ENCODE measurements at places on chromosomes 12 and 14. TPM values are rescaled to one million over a fixed set of nuclear protein-coding genes. Genes with fewer than 3 reads are reported as not detected.

The GPR162 gene
- total RNA-seq: 10.0 TPM

The C14orf93 gene
- total RNA-seq: 11.0 TPM

The PCNX4 gene
- 172 TPM for total RNA-seq

The PROX2 gene
- total RNA-seq: not detected

The RPL10L gene
- not detected for total RNA-seq

The SSTR1 gene
- total RNA-seq: not detected

The CISTR gene
- total RNA-seq: not detected

The MIP gene
- not detected for total RNA-seq

- peak; percentile 15 for DNase-seq
Measured at GRCh38 chr12:123914726-123915333, 57.8 kb downstream of the CCDC92 start.

- peak; percentile 70 for DNase-seq
Measured at GRCh38 chr14:53963320-53964227, 6.9 kb upstream of the BMP4 start.

- DNase-seq: no peak
Measured at GRCh38 chr14:21405097-21405496, 21.3 kb upstream of the SUPT16H start.

- no peak for DNase-seq
Measured at GRCh38 chr14:94373708-94374107, 14.7 kb downstream of the SERPINA1 start.

DNA sequence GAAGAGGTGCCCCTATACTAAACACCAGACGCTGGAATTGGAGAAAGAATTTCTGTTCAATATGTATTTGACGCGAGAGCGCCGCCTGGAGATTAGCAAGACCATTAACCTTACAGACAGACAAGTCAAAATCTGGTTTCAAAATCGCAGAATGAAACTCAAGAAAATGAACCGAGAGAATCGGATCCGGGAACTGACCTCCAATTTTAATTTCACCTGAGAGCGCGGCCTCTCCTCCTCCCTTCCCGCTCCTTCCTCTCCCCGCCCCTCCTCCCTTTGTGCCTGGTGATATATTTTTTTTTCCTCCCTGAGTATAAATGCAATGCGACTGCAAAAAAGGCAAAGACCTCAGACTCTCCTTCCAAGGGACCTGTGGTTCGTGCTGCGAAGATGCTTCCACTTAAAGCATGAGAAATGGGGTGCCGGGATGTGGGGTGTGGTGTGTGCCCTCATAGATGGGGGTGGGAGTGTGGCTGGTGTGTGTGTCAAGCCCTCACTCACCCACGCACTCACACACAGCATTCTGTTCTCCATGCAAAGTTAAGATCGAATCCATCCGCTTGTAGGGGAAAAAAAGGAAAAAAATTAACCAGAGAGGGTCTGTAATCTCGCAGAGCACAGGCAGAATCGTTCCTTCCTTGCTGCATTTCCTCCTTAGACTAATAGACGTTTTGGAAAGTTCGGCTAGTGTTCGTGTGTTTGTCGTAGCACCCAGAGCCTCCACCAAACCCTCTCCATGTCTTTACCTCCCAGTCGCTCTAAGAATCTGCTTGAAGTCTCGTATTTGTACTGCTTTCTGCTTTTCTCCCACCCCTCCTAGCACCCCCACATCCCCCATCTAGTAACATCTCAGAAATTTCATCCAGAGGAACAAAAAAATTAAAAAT lies 4.5 kb downstream of the HOXC10 start:
- DNase-seq: peak; percentile 71

GRCh38 chr14:99887407-99887806 lies 94.2 kb downstream of the EML1 start:
- DNase-seq: no peak

DNA sequence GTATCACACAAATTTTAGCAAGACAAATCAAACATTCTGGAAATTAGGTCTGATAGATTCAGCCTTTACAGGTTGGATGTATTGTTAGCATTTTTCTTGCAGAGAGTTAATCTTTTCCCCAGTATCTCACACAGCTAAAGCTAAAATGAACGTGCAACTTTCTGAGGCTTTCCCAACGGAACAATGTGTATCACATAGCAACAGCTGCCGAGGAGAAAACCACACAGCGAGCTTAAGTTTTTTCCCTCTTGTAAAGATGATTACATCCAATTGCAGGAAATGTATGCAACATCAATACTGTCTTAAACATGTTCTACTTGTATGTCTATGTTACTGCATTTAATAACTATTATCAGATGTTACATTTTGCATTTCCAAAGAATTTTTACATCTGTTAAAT lies 182.2 kb downstream of the CCDC59 start:
- no peak for DNase-seq

GRCh38 chr12:125619723-125620122 lies 554.5 kb downstream of the AACS start:
- no peak for DNase-seq

GRCh38 chr14:50801706-50802105 lies 29.3 kb downstream of the NIN start:
- no peak for DNase-seq

GRCh38 chr12:14199455-14200198 lies 165.9 kb upstream of the ATF7IP start:
- no peak for DNase-seq

- no peak for DNase-seq
Measured at GRCh38 chr12:67056329-67056728, 212.8 kb upstream of the CAND1 start.

DNA sequence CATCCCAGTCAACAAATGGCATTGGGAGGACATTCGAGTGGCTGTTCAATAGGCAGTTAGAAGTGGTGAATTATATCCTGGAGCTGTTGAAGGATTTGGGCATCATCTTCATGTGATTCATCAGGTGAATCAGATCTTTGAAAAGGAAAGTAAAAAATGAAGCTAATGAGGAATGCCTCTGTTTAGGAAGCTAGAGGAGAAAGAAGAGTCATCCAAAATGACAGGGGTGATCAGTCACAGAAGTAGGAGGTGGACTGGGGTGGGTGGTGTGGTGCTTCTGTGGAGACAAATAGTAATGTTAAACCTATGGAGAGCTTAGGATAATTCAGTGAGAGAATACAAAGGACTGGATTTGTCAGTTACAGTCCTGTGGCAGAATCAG lies 32.7 kb downstream of the DIP2B start:
- peak; percentile 18 for DNase-seq

- peak; percentile 90 for DNase-seq
Measured at GRCh38 chr14:88554457-88555286, at the start of gene PTPN21. Gene PTPN21 (minus strand): TSS chr14:88555007. CDS start chr14:88550417, 4,590 bp downstream.

GRCh38 chr14:21042918-21043317 lies 756 bp downstream of the RNASE7 start:
- no peak for DNase-seq

- no peak for DNase-seq
Measured at GRCh38 chr14:95518045-95518751, 1.7 kb upstream of the SYNE3 start.

DNA sequence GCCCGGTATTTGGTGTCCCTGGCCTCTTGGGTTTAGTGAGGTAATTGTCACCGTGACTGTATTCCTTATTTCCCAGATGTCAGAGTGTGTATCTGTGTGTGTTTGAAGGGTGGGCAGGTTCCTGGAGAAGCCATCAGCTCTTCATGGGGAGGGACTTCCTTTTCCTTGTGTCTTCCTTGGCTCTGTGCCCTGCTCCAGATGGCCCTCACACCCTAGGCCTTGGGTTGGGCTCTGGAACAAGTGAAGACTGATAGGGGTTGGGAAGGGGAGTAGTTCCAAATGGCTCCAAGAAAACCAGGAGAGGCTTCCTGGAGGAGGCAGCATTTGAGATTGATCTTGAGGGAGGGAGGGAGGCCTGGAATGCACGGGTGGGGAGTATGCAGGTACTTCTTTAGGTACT lies 43.8 kb upstream of the PRIMA1 start:
- DNase-seq: no peak

DNA sequence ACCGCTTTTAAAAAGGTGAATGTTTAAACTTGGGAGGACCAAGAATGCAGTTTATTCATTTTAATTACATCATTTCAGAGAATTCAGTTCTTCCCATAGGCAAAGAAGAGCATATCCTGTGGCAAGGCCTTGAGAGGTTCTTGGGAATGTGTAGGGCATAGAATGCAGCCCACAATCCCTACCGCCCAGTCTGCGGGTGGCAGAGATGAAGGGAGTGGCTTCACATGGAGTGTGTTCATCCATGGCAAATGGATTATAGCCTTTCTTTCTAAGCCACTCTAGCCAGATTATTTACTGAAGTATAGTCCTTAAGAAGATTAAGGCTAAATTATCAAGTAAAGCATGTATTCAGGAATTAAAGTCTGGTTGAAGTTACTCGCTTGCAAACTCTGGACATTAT lies 97.4 kb downstream of the TSPAN8 start:
- DNase-seq: peak; percentile 27

GRCh38 chr12:94126067-94126466 lies 22.3 kb upstream of the PLXNC1 start:
- no peak for DNase-seq

DNA sequence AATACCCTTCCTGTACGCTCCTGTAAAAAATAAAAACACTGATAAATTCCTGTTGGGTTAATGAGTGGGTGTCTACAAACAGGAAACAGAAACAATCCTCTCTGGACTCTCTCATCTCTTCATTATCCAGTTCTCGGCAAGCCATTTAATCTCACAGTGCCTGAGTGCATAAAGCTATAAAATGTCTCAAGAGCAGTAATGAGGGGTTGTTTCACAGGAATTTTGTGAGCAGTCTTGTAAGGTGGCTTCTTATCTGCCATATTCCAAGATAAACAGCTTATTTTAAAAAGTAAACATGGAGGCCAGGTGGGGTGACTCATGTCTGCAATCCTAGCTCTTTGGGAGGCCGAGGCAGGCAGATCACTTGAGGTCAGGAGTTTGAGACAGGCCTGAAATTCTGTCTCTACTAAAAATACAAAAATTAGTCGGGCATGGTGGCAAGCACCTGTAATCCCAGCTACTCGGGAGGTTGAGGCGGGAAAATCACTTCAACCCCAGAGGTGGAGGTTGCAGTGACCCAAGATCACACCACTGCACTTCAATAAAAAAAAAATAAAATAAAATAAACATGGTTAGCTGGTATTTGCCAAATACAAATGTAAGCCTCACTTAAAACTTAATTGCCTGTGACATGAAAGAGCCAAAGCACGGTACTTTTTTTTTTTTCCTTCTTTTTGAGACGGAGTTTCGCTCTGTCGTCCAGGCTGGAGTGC lies 54.0 kb downstream of the CLIP1 start:
- no peak for DNase-seq

GRCh38 chr12:109554761-109555160 lies 18.5 kb downstream of the MMAB start:
- DNase-seq: no peak

GRCh38 chr12:57240926-57241401 lies 10.0 kb downstream of the STAC3 start:
- DNase-seq: peak; percentile 72

DNA sequence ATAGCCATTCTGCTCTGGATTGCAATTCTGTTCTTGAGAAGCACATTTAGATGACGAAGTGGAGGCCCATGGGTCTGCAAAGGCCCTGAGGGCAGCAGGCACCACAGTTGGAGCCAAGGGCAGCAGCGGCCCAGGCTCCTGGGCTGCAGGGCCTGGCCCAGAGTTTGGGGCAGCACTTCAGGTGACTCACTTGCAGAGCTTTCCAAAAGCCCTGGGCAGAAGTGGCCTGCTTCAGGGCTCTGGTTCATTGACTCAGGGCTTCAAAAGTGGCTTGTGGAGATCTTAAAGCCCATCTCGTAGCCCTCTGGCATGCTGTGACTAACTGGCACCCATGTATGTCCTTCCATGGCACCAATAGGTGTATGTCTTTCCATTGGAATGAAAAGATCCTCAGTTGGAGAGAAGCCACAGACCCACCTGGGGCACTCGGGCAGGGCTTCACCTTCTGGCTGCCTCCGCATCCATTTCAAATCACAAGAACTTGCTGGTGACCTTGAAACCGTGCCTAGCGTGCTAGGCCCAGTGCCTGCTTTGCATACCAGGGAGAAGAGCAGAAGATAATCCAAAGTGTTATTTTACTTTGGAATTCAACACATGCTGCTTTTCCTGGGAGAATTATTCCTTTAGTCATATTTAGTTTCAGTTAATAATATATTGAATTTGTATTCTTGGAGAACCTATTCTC lies 106.7 kb downstream of the PRMT8 start:
- DNase-seq: no peak

- no peak for DNase-seq
Measured at GRCh38 chr12:92218394-92219077, 72.9 kb upstream of the BTG1 start.

- DNase-seq: no peak
Measured at GRCh38 chr12:23942841-23943240, 6.6 kb downstream of the SOX5 start.

GRCh38 chr12:124964836-124965462 lies 24.0 kb downstream of the DHX37 start:
- no peak for DNase-seq

DNA sequence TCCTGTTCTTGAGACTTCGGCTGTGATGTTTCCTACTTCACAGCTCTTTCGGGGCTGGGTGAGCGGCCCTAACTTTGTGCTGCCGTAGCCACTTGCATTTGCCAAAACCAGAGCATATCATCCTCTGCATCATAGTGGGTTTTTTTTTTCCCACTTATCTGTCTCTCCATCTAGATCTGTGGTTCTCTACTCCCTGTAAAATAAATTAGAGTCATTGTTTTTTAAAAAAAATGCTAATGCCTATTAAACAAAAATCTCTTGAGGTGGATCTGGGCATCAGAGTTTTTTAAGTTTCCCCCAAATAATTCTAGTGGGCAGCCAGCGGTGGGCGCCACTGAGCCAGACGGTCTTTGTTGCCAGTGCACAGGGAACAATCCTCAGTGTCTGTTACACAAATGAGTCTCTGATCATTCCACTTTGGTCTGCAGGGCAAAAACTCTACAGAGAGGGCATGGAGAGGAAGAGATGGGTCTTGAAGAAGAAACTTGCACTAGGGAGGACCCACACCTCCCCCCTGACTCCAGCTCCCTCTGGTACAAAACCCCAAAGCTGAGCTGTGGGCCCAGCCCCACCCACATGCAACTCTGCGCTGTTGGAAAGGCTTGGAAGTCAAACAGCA lies 62.4 kb upstream of the BCL2L14 start:
- peak; percentile 27 for DNase-seq

DNA sequence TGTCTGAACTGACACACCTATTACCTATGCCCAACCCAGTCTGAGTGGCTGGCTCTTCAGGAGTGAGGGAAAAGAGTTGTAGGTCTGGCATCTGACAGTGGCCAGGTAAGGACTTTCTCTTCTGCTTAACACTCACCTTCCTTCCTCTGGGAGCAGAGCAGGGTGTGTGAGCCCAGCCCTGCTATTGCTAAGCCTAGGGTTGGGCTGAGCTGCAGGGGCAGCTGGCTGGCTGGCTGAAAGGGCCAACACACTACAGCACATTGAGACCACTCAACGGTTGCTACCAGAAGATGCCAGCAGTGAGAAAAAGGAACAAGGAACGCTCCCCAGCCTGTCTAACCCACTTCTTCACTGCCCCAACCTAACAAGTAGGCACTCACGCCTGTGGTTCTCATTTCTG lies 201.2 kb downstream of the DPF3 start:
- peak; percentile 69 for DNase-seq

GRCh38 chr14:105085766-105086165 lies 20.5 kb upstream of the GPR132 start:
- no peak for DNase-seq

Data from neural progenitor cell (in vitro differentiated cells).